ENCODE measurements at places on chromosomes 5 and 9.

DNA sequence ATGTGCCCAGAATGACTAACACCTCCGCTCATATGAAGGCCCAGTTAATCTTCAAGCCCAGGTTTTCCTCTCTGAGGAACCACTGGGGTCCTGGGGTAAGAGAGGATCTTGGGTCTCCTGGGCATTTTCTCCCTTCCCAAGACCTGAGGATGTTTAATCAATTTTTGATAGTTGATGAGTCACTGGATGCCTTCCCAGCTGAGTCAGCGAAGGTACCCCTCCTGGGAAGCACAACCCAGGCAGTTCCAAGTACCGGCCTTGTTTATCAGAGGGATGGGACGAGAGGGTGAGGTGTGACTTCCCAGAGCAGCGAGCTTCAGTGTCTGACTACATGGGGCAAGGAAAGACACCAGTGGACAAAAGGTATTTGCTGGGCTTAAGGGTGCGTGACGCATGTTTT, 119.6 kb upstream of the IL12B start:
- no peak for DNase-seq

GRCh38 chr5:71949772-71950171, 157.5 kb upstream of the MAP1B start:
- no peak for DNase-seq

- DNase-seq: no peak
Observed at GRCh38 chr9:15243081-15243480, 63.9 kb downstream of the TTC39B start.

- no peak for DNase-seq
Observed at GRCh38 chr5:1068204-1068894, 43.5 kb downstream of the SLC12A7 start.

DNA sequence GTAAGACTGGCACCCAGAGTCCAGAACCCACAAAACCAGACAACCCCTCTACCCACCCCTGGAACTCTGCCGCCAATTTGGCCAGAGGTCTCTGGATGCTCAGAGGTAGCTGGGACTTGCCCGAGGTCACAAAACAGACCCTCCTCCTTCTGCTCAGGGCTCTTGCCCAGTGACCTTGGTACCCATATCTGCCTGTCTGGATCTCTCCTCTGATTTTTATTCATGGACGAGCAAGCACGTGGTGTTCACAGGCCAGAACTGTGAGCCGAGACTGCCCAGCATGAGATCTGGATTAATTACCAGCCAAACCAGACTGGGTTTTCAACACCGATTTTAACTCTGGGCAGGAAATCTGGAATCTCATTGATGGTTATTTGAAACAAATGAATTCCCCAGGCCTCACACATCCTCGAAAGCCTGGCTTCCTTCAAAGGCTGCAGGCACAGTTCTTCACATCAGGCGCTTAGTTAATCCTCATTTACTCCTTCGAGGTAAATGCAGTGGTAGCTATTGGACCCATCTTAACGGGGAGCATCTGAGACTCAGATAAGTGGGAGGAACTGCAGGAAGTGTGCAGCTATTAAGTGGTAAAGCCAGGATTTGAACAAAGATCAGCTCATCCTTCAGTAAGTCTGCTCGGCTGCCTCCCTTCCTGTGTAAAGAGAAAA, 21.4 kb downstream of the COL27A1 start:
- no peak for DNase-seq

DNA sequence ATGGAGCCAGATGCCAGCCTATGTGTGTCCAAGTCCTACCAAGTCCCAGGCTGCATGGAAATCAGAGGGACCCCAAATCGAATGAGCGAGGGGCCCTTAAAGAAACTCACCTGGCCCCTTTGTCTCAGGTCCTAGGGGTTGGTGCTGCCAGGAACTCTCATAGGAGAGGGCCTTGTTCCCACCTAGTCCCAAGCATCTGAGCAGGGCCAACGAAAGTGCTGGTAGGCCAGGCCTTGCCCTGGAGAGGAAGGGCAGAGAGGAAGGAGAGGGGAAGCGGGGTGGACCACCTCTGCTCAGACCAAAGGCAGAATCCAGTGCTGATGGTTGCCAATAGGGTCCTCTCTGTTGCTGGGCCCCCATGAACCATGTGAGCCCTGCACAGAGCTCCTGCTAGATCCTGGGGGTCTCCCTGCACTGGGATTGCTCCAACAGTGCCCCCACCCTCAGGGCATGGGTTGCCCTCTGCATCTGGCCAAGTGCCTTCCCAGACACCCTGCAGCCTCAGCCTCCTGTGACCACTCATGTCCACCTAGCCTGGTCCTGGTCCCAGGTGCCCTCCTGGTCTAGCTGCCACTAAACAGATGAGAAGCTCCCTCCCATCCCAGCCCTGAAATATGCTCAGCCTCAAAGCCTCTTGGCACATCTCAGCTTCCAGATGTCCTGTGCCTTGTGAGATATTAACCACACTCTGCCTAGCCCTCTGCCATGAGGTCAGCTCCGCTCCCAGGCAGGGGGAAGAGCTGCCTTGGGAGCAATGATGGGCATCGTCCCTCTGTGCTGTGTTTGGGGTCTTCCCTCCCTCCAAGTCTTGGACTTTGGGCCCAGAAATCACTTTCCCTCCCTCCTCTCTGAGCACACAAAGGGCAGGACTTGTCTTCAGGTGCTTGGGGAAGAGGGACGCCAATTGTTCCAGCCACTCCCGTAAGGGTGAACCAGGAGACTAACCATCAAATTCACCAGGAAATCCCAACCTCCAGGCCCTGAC, 109.6 kb downstream of the ADAMTS2 start:
- DNase-seq: no peak

- no peak for DNase-seq
Observed at GRCh38 chr5:3182133-3182876, 413.3 kb upstream of the IRX1 start.

- no peak for DNase-seq
Observed at GRCh38 chr5:107744418-107745330, 73.9 kb upstream of the EFNA5 start.

- DNase-seq: no peak
Observed at GRCh38 chr5:875931-876330, 16.7 kb downstream of the BRD9 start.

DNA sequence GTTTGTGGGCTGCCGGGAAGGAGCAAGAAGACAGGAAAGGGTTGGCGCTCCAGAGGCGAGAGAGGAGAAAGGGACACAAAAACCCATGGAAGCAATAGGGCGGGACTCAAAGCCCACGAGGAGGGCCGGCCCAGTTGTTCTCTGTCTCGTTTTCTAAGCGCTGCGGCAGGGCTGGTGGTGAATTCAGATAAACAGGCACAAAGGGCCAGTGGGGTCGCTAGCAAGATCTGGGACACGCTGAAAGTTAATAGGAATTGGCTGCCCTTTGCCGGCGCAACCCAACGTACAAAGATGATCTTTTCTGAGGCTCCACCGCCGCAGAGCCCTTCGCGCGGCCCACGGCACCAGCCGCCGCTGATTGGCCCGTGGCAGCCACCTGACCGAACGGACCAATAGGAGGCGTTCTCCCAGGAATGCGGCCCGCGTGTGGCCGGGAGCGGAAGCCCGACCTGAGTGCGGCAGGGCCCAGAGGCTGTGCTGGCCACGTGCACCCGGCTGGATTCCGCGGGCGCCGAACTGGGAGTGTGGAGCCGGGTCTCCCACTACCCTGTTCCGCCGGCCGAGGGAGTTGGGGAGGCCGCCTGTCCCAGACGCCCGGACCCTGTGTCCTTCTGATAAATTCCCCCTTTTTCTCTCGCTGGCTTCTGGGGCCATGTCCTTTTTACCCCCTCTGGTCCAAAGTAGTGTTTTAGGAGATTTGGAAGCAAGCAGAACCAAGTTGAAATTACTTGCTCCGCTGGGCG, 16.8 kb upstream of the NSD1 start:
- peak; percentile 67 for DNase-seq

- DNase-seq: no peak
Observed at GRCh38 chr9:17775656-17776055, 196.8 kb downstream of the SH3GL2 start.

DNA sequence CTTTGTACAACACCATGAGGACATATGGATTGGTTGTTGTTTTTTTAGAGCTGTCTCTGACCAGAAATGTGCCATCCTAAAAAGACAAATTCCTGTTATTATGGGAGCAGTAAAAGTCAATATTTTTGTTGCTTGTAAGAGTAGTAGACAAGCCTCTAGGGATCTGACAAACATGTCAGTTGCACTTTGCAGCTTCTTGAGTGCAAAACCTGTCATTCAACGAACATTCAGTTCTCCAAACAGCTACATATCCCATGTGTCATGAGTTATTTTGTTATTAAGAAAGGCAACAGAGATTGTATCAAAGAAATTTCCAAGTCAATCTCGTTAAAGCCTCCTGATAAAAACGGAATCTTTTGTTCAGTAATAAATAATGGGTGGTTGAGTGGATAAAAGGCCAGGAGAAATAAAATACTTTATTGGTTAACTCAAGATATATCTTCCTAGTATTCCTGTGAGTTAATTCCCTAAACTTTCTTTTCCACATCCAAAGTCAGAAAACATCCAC, 18.1 kb downstream of the C5orf58 start:
- no peak for DNase-seq

- peak; percentile 5 for DNase-seq
Observed at GRCh38 chr5:178895615-178896571, at the start of gene ZFP2. Gene ZFP2 (plus strand): TSS chr5:178895913. CDS start chr5:178931314, 35,401 bp downstream.

DNA sequence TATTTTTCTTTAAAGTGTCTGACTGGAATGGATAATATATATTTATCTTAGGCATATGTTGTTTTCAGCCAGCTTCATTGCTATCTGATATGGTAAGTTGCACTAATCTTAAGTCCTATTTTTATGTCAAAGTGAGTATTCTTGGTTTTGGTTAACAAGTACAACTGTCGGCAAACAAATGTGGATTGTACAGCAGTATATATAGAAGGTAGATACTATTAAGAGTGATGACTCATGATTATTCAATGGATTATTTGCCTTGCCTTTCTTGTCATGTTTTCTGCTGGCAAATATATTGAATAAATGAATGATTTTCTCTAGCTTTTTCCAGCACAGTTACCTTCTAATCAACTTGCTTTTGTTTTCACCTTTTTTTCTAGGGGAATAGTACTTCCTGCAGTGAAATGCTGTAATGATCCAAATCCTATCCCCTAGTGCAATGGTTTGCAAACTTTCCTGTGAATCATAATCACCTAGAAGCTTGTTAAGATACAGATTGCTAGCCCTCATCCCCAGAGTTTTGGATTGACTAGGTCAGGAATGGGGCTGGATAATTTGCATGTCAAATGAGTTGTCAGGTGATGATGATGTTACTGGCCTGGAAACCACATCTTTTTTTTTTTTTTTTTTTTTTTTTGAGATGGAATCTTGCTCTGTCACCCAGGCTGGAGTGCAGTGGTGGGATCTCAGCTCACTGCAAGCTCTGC, 60.8 kb upstream of the ARRDC3 start:
- DNase-seq: no peak

- DNase-seq: no peak
Observed at GRCh38 chr9:116928289-116928688, 241.2 kb downstream of the TRIM32 start.

- no peak for DNase-seq
Observed at GRCh38 chr9:105510024-105510423, 47.9 kb upstream of the FKTN start.

DNA sequence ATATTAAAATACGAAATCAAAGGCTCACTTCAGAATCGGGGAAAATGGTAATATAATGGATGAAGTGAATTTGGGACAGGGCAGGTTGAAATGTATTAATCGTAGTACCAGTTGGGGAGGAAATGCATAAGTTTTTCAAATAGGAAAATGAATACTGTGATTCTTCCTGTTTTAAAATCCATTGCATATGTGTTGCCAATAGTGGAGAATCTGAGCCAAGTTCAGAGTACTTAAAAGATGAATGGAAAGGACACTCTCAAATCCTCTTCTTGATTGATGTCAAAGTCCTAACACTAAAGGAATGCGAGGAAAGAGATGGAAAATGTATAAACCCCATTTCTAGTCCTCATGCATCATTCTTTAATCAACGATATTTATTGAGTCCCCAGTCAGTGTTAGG, 160.9 kb upstream of the CCNG1 start:
- DNase-seq: no peak

DNA sequence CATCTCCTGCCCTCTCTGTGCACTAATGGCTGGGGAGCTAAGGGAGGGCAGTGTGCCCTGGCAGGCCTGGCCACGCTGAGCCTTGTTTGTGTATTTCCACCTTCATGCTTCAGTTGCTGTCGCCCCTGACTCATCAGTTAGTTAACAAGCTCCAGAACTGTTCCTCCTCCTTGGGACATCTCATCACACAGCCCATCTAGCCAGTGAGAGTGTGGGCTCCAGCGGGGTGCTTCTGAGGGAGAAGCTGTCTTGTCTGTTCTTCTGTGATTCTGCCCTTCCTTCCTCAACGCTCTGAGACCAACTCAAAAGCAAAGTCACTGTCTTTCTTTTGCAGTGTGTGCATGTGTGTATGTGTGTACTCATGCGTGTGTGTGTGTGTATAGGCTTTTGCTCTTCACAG, 58.3 kb upstream of the CPEB4 start:
- no peak for DNase-seq

GRCh38 chr9:3508521-3509291, 17.1 kb downstream of the RFX3 start:
- DNase-seq: no peak

GRCh38 chr5:157951673-157952373, 92.9 kb upstream of the CLINT1 start:
- DNase-seq: no peak

GRCh38 chr5:107268241-107268640, 402.5 kb downstream of the EFNA5 start:
- DNase-seq: no peak

- no peak for DNase-seq
Observed at GRCh38 chr9:111572950-111573604, 26.4 kb downstream of the PTGR1 start.

DNA sequence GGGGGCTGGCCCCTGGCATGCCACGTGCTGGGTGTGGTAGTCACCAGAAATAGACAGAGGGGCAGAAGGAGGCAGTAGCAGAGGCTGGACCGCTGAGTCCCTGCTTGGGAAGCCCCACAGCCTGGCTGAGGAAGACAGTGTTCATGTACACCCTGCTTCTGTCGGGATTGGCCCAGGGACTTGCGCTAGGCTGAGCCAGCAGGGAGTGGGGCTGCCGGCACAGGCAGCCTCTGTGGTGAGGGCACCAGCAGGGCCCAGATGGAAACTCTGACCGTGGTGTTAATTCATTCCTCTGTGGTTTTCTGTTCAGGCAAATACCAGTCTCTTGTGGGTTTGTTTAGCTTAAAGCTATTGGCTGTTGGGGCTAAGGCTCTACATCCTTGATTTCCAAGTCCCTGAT, 108.6 kb upstream of the RAD23B start:
- no peak for DNase-seq

- DNase-seq: no peak
Observed at GRCh38 chr9:95784318-95784717, 91.2 kb upstream of the ERCC6L2 start.

DNA sequence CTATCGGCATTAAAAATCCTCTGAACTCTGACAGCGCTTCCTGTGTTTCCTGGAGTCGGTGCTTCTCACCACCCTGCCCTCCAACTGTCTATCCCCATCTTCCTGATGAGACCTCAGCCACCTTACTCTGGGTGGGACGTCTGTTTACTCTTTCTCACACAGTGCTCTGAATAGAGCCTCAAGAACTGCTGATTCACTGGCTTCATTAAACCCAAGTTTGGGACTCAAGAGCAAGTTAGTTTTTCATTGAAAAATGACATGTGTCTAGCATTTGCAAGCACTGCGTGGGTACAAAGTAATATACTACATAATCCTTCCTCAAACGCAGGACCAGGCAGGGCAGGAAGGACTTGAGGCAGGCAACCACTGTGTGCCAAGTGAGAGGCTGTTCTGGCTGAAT, 49.5 kb downstream of the DAP start:
- DNase-seq: no peak

Measured in GM12891 (cell line).